Mesenchymal stem cell (in vitro differentiated cells and primary cell): ENCODE measurements at places on chromosomes 12 and 14.
A peak's percentile ranks its signal among the peaks of the same experiment; 100 is the strongest.

GRCh38 chr14:78075555-78076277 is 94.5 kb upstream of the NRXN3 start:
- DNase-seq = no peak

GRCh38 chr12:30989754-30990153 is 63.2 kb downstream of the TSPAN11 start:
- DNase-seq = no peak

DNA sequence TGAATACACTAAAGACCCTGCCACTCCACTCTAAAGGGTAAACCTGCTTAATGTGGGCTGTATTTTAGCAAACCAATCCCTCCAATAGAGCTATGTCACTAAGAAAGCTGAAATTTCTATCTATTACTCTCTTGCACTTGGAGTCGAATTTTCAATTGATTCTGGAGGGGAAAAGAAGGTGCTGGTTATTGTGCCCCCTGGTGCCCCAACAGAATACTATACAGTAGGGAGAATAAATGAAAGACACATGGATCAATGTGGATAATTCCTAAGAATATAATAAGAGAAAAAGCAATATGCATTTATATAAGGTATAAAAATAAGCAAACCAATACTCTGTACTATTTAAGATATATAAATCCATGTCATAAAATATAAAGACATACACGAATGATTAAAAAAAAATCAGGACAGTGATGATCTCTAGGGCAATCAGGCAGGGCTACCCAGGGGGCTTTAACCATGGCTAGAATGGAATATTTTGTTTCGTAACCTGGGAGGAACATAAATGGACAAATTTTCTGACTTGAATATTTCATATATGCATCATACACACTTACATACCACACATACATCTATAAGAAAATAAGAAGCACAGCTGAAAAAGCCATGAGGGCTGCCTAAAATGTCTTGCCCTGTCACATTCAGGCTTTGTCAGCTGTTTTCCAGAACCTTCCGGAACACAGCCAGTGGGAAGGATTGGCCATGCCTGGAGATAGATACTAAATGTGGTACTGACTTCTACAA is 54.4 kb downstream of the EFCAB11 start:
- peak; percentile 42 for DNase-seq

DNA sequence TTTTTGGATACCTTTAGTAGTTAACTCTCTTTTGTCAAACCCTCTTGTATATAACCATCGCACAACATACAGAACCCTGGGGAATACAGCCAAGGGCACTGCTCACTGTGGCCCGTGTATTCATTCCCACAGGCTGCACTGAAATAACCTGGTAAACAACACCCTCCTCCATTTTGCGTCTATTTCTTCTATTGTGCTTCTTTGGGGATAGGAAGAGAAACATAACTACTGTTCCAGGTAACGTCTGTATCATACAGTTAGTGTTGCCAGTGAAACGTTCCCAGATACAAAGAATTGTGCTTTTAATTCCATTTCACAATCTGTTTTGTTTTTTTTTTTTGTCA is 9.6 kb downstream of the C12orf76 start:
- no peak for DNase-seq

GRCh38 chr12:117279606-117280005 is 81.8 kb downstream of the NOS1 start:
- DNase-seq = no peak

- peak; percentile 24 for DNase-seq
Observed at GRCh38 chr14:68596701-68597100, 196.2 kb downstream of the ZFP36L1 start.

DNA sequence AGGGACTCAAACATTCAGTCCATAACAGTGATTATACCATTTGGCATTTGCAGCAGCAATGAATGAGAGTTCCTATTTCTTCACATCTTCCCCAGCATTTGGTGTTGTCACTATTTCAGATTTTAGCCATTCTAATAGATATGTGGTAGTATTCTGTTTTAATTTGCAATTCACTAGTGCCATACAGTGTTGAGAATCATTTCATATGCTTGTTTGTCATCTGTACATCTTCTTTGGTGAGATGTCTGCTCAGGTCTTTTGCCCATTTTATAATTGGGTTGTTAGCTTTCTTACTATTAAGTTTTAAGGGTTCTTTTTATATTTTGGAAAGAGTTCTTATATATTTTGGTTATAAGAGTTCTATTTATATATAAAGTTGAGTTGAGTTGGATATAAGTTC is 276.5 kb downstream of the FUT8 start:
- DNase-seq = no peak

DNA sequence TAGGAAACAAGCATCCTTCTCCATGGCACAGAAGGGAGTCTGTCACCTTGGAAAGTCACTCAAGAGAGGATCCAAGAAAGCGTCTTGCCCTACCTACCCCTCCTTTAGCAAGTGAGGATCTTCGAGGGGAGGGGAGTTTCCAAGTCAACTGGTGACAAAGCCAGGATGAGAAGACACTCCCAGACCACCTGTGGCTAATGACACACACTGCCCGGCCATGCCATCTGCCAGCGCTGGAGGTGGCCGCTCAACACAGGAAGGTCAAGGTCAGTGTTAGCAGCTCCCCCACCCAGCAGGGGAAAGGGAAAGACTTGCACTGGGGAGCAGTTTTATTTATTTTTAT is 41.3 kb downstream of the ELK3 start:
- DNase-seq = no peak

GRCh38 chr12:4723226-4723625 is 3.0 kb downstream of the GALNT8 start:
- DNase-seq = no peak

DNA sequence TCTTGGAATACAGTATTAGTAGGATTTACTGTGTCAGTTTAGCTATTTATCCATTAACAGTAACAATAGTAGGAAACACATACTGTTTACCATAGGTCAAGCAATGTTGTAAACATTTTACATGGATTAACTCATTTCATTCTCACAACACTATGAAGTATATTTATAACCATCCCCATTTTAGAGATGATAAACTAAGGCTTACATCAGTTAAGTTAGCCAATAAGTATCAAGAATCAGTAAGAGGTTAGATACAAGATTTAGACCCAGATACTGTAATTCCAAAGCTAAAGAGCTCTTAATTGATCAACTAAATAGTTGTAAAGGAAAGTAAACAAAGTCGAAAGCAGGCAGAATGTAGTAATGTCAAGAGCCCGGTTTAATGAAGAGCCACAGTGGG is 1.1 kb downstream of the SYNJ2BP start:
- peak; percentile 16 for DNase-seq

- DNase-seq = peak; percentile 69
Observed at GRCh38 chr14:74804219-74804825, 41.2 kb downstream of the YLPM1 start.

DNA sequence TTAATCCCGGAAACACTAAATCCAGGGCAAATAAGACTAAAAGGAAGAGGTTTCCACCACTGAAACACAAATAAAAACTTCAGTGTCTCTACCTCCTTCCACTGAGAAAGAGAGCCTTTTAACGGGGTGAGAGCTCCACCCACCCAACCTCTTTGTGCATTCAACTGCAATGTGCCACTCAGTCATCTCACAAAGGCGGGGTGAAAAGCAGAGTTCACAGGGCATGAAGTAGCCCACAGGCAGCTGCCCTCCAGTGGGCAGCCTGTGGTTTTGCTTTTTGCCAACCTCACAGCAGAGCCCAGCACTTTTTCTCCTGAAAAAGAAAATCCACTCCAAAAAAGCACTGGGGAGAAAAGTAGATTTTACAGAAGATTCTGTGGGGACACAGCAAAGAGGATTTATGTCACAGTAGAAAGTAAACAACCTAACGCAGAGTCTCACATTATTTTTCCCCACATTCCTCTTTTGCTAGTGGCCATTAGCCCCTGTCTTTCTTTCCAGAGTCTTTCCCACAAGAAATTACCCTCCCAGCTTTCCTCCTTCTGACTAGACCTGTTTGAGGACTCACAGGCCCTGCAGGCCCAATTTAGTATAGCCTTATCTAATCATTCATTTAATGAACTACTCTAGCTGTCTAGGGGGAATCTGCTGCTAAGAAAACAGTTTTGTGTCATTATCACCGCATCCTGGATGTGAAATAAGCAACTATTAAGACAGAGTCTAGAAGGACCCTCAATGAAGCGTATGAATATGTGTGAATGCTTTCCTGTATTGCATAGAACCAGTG is 753.8 kb upstream of the FOXG1 start:
- DNase-seq = no peak

GRCh38 chr12:55636853-55637252 is at the start of gene OR10P1:
TSS of gene OR10P1 (plus strand) at chr12:55636892. CDS start at chr12:55636892, 0 bp downstream.
- DNase-seq = no peak

- no peak for DNase-seq
Observed at GRCh38 chr14:95495076-95495475, 21.4 kb downstream of the SYNE3 start.

DNA sequence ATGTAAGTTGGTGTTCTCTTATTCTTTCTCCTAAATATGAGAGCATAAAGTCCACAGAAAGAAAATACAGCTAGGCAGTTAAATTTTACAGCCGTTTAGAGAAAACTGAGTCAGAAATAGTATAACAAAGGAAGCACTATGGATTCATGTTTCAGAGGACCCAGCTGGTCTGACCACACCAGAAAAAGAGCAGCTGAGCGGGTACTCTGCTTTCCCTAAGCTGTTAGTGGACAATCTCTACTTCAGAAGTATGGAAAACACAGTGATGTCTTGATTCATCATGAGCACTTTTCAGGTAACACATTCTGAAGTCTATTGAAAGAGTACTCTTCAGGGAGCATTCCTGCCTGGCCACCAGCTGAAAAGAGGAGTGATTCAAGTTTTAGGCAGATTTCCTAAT is 12.4 kb downstream of the PPM1H start:
- DNase-seq = no peak

DNA sequence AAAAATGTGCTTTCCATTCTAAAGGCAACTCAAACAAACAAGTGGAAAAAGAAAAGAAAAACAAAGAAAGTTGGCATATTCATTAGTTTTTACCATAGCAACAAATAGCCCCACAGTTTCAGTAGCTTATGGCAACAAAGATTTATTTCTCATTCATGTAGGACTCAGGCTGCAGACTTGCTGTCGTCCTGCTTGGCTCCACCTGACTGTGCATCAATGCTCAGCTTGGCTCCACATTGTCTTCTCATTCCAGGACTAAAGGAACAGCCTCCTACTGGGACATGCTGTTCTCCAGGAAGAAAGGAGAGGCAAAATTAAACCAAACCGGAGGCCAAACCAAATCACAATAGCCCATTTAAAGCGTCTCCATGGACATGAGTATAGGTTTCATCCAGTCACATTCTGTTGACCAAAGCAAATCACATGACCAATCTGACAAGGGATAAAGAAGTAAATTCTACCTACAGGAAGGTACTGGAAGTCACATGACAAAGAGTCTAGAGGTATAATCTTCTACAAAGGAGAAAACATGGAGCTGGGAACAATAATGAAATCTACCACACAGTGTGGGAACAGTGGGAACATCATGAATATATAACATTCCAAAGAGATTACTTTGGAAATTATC is 222.5 kb downstream of the PIK3C2G start:
- no peak for DNase-seq

GRCh38 chr12:131072451-131073230 is 118.9 kb downstream of the ADGRD1 start:
- DNase-seq = no peak

- peak; percentile 94 for DNase-seq
Observed at GRCh38 chr14:75981426-75982265, at the start of gene TGFB3. TSS of gene TGFB3 (minus strand) at chr14:75981995. CDS start at chr14:75980893, 1,102 bp downstream.

GRCh38 chr12:104598342-104599271 is 141.9 kb downstream of the CHST11 start:
- no peak for DNase-seq

DNA sequence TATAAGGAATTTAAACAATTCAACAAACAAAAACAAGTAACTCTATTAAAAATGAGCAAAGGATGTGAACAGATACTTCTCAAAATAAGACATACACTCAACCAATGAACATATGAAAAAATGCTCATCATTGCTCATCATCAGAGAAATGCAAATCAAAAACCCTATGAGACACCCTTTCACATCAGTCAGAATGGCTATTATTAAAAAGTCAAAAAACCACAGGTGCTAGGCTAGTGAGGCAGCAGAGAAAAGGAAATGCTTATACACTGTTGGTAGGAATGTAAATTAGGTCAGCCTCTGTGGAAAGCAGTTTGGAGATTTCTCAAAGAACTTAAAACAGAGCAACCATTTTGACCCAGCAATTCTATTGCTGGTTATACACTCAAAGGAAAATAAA is 52.0 kb downstream of the NAV3 start:
- DNase-seq = no peak

- DNase-seq = no peak
Observed at GRCh38 chr14:100837805-100838350, 12.0 kb downstream of the MEG3 start.

DNA sequence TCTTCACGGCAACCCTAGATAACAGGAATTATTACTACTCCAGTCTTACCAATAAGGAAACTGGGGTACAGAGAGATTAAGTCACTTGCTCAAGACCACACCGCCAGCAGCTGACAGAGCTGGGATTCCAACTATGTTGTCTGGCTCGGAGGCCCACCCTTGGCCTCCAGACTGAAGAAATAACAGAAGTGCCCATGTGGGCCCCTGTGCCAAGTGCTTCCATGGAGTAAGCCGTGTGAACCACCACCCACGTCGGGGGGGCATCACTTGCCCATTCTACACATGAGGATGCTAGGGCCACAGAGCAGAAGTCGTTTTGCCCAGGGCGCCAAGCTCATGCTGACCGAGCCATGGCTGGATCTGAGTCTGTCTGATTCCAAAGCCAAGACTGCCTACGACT is 926 bp upstream of the CMKLR1 start:
- DNase-seq = no peak

DNA sequence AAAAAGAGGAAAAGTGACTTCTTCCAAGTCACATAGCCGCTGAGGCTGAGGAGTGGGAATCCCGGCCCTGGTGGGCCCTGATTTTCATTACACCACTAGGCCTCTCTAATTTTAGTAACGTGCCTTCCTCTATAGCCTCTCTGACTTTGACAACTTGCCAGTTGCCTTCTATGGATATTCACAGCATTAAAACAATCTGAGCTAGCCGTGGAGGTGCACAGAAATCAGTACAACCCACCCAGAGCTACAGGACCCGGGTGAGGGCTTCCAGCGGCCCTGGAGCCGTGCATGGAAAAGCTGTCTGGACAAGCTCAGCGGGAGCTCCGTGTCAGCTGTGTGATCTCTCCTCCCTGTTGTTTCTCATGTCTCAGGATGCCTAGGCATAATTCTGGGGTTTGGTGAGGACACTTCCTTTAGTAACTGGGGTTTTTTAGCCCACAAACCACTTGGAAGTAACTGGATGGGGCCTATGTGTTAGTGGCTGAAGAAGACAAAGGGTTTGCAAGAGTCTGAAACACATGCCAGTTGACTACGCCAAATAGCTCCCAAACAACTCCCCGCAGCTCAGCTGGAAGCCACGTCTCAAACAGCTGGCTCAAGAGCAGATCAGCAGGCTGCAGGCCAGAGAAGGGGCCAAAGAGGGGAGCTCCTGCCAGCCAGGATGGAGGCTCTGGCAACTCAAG is 53.0 kb downstream of the SSH1 start:
- peak; percentile 95 for DNase-seq

GRCh38 chr14:63727231-63727735 is 582 bp downstream of the SGPP1 start:
- DNase-seq = peak; percentile 56

- DNase-seq = no peak
Observed at GRCh38 chr12:48142818-48143674, 14.3 kb downstream of the ASB8 start.

GRCh38 chr14:50381008-50381407 is 15.7 kb downstream of the CDKL1 start:
- no peak for DNase-seq

GRCh38 chr14:20184181-20184580 is 6.5 kb upstream of the OR11G2 start:
- no peak for DNase-seq
